ENCODE measurements at places on chromosomes 1 and 21.
A peak's percentile ranks its signal among the peaks of the same experiment; 100 is the strongest.

GRCh38 chr1:244970236-244970743, 105.9 kb upstream of the HNRNPU start:
- peak; percentile 91 for DNase-seq

DNA sequence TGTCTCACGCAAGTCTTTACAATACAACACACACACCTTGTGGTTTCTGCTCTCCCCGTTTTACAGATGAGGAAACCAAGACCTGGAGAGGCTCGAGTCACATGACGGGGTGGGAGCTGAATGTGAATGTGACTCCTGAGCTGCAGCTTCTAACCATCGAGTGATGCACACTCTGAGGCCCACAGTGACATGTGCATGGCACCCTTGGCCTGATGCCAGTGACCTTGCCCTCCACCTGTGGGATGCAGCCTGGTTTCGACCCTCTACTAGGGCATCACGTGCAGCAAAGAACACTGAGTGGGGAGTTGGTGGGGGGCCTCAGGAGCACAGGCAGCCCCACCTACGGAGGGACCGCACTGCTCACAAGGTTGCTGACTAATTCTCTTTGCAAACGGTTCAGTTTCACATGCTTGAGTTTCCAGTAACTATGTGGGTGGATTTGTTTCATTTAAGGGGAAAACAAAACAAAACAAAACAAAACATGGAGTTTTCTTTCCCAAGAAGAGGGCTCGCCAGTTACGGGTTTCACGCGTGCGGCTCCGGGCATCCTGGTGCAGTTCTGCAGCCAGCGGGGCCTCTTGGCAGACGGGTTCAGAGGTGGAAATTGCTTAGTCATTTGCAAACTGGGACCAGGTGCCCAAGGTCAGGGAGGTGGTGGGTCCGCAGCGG, 22.9 kb downstream of the SPSB1 start:
- DNase-seq: no peak

DNA sequence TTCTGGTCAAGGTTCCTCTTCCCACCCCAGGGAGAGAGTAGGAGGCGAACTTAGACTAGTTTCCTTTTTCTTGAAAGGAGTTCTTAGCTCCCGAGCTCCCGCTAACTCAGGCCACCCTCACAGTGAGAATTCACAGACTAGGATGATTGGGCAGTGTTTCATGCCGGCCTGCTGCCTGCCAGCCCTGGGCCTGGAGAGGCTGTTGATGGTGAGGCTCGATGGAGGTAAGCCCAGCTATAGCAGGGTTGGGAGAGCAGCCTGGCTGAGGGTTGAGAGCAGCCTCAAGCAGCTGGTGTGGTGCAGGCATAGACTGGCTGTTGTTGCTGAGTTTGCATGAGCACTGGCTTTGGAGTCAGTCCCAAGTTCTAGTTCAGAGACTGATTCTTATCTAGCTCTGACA, 274.4 kb downstream of the MATN1 start:
- DNase-seq: peak; percentile 2

GRCh38 chr1:47755101-47755990, 241.8 kb downstream of the TRABD2B start:
- DNase-seq: no peak

DNA sequence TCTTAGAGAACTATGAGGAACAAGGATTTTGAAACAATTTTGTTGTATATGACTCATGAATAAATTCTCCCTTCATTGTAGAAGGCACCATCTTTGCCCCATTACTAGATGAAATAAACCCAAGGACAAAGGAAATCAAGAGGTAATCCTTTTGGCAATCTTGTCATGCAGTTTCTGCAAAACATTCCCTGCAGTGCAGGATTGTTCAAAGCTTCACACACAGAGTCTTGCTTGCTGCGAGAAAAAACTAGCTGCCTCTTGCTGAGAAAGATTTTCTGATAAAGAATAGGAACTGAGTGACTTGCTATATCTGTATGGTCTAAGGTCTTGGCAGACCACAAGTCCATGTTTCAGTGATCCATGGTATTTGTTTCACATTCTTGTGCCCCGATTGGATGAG, 657.4 kb upstream of the ADGRL4 start:
- no peak for DNase-seq

DNA sequence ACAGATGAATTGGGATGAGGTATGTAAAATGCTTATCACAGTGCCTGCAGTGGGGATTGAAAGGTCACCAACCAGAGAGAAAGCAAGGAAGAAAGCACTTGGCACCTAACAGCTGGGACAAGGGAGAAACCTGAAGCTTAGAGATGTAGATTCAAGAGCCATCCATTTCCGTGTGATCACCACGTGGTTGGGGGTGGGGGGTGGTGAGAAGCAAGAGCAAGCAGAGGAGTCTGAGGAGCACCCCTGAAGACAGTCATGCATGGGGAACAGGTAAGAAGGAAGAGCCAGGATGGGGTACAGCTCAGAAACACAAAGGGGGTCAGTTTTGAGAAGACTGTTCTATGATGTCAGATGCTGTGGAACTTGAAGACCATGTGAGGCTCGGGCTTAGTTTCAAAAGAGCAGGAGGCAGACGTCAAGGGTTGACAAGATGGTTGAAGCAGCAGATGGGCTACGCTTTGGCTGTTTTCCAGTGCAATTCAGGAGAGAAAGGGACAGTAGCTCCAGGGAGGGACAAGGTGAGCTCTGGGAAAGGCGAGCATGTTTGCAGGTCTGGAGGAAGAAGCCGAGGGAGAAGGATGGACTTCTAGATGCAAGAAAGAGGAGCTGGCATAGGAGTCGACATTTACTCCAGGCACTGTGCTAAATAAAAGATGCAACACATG, 17.4 kb downstream of the KANK4 start:
- DNase-seq: no peak

- no peak for DNase-seq
These were observed 10.8 kb upstream of the CDA start for GRCh38 chr1:20578062-20578461.

DNA sequence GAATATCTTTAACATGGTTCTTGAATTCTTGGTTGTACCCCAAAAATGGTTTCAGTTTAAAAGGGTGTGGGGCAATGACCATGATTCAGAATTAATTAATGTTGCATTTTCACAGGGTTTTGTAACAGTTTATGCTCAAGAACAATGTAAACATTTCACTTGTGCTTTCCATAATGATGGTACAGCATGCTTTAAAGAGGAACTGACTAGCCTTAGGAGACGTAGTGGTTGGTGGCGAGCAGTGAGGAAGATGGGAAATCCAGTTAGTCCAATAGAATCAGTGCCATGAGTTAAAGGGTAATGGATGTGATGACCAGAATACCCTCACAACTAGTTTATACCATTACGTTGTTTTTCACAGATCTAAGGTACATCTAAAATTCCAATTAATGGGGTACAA, 138.0 kb downstream of the HS2ST1 start:
- no peak for DNase-seq

- no peak for DNase-seq
These were observed 8.9 kb upstream of the LGALS8 start for GRCh38 chr1:236514703-236515442.

DNA sequence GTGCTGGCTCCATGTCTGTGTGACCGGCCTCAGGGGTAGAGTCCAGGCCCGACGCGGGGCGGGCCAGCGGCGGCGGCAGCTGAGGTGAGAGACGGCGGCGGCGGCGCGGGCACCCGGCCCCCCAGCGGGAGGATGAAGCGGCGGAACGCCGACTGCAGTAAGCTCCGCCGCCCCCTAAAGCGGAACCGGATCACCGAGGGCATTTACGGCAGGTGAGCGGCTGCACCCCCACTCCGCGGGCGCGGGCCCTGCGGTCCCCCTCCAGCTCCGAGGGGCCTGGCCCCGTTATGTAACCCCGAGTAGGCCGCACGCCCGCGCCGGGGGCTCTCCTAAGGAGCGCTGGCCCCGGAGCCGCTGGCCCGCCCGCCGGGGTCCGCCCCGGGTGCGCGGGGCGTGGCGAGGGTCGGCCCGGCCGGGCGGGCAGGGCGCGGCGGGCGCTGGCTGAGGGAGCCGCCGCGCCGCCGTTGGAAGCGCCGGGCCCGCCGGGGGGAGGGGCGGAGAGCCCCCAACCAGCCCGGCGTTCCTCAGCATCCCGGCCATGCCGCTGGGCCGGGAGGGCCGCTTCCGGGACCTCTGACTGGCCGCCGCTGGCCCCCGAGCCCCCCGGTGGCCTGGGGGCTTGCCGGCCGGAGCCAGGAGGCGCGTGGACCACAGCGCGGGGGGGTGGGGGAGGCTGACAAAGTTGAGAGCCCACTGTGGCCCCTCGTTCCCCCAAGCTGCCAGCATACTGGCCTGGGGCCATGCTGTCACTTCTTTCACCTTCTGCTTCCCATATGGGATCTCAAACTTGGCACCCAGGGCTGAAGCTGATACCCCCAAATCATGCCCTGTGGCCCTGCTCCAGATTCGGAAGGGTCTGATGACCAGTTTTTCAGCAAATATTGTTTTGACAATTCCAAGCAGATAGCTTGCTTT, 527 bp downstream of the MACO1 start:
- peak; percentile 72 for DNase-seq

DNA sequence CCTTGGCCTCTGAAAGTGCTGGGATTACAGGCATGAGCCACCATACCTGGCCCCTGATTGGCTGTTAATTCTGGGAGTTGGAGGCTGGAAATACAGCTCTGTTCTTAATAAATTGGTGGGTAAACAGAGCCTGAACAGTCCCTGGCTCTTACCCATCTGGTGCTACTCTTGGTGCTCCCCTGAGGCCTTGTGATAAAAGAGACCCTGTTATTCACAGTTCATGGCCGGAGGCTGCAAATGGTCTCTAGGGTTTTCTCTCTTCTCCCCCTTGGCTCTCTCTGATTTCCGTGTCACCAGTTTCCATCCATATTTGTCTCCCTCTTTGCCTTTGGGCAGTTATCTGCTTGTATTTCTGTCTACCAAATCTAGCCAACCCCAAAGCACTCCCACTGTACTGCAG, 17.2 kb downstream of the NFASC start:
- DNase-seq: no peak

- no peak for DNase-seq
These were observed 101.9 kb downstream of the ZNF644 start for GRCh38 chr1:90919900-90920299.

DNA sequence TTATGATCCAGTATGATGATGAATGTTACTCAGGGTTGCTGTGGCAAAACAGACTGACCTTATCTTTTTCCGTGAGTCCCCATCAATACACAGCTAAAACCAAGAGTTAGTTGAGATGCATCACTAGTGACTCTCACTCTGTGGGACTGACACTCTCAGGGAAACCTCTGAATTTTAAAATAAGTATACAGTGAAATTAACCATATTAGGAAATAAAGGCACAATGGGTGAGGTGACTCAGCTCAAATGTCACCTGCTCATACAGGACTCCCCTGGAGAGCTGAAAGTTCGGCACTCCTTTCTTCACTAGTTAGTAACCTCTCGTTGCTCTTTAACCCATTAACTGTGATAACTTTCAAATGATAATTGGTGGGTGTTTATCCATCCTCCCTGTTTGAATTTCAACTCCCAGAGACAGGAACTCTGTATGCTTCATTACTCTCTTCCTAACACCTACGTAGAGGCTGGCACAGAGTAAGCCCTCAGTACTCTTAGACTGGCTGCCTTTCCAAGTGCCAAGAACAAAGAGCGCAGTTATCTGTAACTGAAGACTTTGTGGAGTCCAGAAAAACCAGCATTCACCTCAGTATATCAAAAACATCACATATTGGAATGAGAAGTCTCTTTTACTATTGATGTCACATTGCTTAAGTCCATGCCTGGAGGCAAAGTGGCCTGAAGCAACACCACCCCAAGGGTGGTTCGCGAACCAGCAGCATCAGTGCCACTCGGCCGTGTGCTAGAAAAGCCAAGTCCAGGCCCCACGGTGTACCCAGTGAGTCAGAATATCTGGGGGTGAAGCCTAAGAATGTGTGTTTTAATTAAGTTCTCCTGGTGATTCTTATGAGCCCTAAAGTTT, 91.1 kb downstream of the NIBAN1 start:
- DNase-seq: no peak

DNA sequence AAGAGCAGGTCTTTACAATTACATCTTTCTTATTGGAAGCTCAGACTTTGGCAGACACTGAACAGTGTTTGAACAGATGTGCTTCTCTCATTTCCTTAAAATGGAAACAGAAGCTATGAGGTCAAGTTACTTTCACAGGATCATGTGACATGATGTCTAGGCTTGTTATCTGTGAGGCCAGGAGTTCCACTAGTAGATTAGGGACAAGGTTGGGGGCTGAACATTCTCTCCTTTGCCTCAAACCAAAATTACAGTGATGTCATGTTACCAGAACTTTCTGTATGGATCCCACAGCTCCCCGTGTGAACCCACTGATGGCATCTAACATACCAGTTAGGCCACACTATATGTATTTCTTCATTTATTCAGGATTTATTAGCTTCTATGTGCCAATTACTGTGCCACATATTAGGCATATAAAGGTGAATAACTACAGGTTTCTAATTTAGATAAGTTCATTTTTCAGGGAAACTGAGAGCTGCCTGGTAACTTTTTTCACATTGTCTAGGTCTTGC, 6.0 kb downstream of the DYNLT5 start:
- no peak for DNase-seq

- no peak for DNase-seq
These were observed 8.7 kb downstream of the PLEKHA6 start for GRCh38 chr1:204350857-204351573.

GRCh38 chr1:76018045-76018444, 56.5 kb upstream of the ST6GALNAC3 start:
- no peak for DNase-seq

DNA sequence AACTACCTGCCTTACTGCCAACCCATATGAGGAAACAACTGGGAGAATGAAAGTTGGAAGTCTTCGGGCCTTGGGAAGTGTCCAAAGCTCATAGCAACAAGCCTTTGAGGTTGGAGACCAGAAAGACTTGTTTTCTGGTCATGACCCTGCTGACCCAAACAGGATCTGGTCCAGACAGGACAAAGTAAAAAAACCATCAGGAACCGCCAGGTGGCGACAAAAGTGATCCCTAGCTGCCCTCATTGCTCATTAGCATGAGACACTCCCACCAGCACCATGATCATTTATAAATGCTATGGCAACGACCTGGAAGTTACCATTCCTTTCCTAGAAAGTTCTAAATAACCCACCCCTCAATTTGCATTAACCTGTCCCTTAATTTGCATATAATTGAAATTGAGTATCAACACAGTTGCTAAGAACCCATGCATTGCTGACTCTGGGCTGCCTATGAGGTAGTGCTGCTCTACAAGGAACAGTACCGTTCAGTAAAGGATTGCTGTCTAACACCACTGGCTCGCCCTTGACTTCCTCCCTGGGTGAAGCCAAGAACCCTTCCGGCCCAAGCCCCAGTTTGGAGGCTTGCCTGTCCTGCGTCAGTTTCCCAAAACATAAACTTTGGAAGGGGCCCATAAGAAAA, 89.0 kb downstream of the URB2 start:
- peak; percentile 51 for DNase-seq

- DNase-seq: no peak
These were observed 116.5 kb downstream of the SMYD2 start for GRCh38 chr1:214397497-214397896.
